ENCODE measurements at places on chromosomes 2 and 18.

- no peak for DNase-seq
Measured at GRCh38 chr2:9535177-9535576, 20.5 kb downstream of the ADAM17 start.

DNA sequence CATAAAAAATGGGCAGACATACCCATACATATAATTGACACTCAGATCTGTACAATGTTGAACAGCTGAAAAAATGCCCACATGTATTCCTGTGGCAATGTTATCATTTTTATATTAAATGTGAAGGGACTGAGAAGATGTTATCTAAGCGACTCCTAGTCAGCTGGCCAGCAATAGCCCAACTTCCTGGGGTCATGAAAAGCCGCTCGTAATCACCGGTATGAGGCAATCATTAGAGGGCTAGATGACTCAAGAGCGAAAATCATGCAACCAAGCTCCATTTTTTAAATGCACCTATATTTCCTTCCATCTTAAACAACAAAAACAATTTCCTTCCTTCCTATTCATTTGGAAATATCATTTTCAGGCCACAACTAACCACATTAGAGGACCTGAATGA is 274.6 kb upstream of the CCDC68 start:
- no peak for DNase-seq

GRCh38 chr18:13548966-13549879 is 177.1 kb downstream of the FAM210A start:
- no peak for DNase-seq

GRCh38 chr2:94993176-94994062 is 32.1 kb upstream of the MAL start:
- no peak for DNase-seq

- DNase-seq, result peak; percentile 67
Measured at GRCh38 chr2:238231251-238231793, 8.5 kb downstream of the HES6 start.

- no peak for DNase-seq
Measured at GRCh38 chr2:214185546-214185945, 225.3 kb upstream of the VWC2L start.

DNA sequence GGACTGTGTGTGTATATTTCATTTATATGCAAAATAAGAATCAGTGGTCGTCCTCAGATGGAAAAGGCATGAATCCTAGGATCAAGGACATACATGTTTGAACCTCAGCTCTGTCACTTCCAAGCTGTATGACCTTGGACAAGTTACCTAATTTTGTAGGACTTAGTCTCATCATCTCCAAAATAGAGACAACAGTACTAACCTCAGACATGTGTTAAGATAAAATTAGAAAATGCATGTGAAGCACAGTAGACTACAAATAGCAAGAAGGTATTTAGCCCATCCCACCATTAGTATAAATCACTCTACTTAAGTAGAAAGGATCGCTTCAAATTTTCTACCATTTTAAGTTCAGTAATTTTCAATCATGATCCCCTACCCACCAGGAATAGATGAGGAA is 309.8 kb downstream of the ZEB2 start:
- no peak for DNase-seq

- DNase-seq, result no peak
Measured at GRCh38 chr2:15844211-15844801, 96.0 kb upstream of the MYCN start.

- DNase-seq, result no peak
Measured at GRCh38 chr18:33239298-33239697, 201.2 kb downstream of the CCDC178 start.

- no peak for DNase-seq
Measured at GRCh38 chr2:241912021-241912555, 42.6 kb downstream of the RTP5 start.

DNA sequence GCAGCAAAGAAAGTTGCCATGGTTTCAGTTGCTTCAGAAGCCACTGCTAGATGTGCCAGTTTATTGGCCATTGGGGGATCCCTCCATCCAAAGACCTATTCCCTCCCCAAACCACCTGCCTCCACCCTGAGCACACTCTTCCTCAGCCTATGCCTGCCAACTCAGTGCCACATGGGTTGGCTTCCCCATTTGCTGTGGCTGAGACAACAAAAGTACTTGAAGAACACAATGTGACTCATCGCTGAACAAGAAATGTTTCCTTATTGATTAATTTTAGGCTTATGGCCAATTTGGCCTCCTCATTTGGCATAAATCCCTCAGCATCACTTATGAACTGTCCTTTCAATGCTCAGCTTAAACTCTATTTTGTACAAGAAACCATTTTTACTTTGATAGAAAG is 215.9 kb downstream of the TMEM247 start:
- DNase-seq, result no peak

- no peak for DNase-seq
Measured at GRCh38 chr2:68784188-68784587, 49.6 kb downstream of the ARHGAP25 start.

DNA sequence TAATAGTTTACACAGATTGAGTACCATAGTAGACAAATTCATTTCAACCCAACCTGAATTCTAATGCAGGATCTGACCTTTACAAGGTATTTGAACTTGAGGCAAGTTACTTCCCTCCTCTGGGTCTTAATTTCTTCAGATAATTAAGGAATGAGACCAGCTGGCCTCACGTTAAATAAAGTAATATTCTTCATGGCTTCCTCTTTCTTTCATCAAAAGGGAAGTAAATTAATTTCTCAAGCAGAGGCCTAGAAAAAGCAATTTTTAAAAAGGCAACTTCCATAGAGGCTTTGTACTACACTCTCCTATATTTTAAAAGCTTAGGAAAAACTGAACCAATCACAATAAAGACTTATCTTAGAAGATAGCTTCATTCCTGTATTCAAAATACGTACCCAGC is 109.2 kb downstream of the EXOC6B start:
- no peak for DNase-seq

GRCh38 chr18:11178951-11179549 is 29.7 kb upstream of the PIEZO2 start:
- no peak for DNase-seq

GRCh38 chr2:219918254-219918653 is 290.8 kb downstream of the SLC4A3 start:
- no peak for DNase-seq

- DNase-seq, result no peak
Measured at GRCh38 chr2:215699018-215699417, 263.1 kb upstream of the FN1 start.

- DNase-seq, result no peak
Measured at GRCh38 chr2:42788-43187, 3.5 kb downstream of the FAM110C start.

DNA sequence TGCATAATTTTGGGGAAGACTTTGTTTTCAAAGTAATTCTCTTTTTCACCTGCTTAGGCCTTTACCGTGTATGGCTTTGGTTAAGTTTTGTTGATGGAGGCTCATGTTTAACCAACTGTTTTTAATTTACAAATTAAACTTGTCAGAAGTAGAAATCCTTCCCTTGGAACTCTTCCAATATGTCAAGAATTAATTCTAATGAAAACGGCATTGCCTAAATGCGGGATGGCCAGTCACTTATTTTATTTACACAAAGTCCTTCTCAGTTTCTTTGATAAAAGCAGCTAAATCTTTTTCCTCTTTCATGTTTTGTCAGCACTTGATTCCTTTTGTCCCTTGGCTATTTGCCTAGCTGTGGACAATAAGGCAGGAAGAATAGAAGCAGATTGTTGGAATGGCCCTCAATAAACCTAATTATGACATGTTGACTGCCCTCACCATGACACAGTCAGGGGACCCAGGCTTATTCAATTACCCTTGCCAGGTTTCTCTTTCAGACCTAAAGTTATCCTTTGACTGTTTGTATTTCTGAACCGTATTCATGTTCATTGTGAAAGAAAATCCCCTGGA is 26.3 kb downstream of the PAX3 start:
- no peak for DNase-seq

GRCh38 chr18:35852786-35853185 is 119.7 kb upstream of the RMP24 start:
- DNase-seq, result no peak

DNA sequence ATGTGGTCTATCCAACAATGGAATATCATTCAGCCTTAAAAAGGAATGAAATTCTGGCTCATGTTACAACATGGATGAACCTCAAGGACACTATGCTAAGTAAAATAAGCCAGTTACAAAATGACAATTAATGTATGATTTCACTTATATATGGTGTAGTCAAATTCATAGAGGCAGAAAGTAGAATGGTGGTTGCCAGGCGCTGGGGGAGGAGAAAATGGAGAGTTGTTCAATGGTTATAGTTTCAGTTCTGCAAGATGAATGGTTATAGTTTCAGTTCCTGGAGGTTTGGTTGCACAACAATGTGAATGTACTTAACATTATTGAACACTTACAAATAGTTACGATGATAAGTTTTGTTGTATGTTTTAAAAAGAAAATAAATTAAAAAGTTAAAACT is 79.2 kb upstream of the IL1R2 start:
- DNase-seq, result no peak

- DNase-seq, result no peak
Measured at GRCh38 chr2:37098416-37099118, 14.2 kb downstream of the GPATCH11 start.

GRCh38 chr2:53690876-53691275 is 76.7 kb upstream of the CHAC2 start:
- DNase-seq, result no peak

GRCh38 chr2:159139216-159139933 is 147.1 kb downstream of the WDSUB1 start:
- DNase-seq, result no peak

DNA sequence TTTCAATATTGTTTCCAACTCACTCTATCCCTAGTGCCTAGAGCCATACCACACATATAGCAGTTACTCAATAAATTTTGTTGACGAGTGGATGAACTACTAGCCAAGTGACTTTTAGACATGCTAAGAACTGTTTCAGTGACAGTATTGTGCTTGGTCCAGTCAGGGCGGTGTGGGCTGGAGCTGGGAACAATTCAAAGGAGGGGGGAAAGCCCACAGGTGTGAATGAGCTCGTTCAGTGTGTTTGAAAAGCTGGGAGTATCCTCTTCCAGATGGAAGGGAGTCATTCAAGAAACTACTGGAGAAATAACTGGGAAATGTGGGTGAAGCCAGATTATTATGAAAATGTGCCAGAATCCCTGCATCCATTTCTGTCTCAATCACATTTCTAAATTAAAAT is 1.7 kb upstream of the SERPINE2 start:
- no peak for DNase-seq

GRCh38 chr18:13823707-13824395 is at the start of gene MC5R:
TSS of gene MC5R (plus strand) at chr18:13824149. CDS start at chr18:13825766, 1,617 bp downstream.
- peak; percentile 58 for DNase-seq

DNA sequence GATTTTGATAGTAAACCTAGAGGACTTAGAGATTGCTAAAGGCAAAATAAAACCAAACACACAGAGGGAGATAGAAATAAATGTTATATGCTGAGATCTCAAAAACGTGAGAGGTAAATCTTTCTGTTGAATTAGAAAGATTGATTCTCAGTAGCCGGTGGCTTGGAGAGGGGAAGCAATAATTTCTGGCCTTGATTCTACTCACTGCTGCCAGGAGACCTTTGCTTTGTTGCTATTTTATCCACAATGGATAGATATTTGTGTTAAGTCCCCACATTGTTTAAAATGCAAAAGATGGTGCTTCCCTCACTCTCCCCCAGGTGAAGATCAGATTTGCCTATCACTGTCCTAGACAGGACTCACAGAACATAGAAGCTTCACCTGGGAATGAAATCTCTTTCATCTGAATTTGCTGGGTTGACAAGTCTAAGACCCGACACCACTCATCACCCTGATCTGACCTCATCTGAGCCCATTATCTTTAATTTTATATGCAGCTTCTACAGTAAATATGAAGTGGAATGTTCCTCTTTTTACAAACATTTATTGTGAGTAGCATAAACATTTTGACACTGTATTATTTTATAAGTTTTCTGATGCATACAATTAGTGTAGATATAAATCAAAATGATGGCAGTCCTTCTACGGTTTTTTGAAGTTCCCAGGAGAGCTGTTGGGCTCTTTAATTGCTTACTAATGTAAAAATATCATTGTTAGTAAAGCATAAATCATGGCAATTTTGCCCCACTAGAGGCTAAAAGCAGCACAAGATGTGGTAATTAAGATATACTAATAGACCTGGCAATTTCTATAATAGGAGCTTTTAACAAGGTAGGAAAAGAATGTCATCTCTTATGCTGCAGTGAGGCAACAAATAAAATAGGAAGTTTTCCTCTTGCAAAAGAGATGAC is 149.7 kb downstream of the DCC start:
- DNase-seq, result no peak

DNA sequence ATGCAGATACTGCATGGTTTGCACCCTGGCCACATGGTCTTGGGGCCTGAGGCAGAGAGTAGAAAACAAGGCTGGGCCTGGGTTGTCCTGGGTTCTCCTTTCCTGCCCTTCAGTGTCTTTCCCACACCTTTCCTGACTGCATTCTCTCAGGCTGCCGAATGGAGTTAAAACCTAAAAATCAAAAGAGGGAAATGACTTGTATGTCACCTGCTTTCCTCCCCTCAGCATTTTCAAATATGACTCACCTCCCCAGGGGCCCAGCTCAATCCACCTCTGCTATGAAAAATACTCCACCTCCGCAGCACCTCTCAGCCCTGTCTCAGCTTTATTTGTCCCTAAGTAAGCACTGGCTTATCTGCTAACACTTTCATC is 457.8 kb upstream of the MEX3C start:
- DNase-seq, result no peak

GRCh38 chr2:74548900-74549826 is 4.6 kb downstream of the LOXL3 start:
- no peak for DNase-seq

GRCh38 chr2:190607014-190607597 is 41.8 kb upstream of the NAB1 start:
- no peak for DNase-seq

DNA sequence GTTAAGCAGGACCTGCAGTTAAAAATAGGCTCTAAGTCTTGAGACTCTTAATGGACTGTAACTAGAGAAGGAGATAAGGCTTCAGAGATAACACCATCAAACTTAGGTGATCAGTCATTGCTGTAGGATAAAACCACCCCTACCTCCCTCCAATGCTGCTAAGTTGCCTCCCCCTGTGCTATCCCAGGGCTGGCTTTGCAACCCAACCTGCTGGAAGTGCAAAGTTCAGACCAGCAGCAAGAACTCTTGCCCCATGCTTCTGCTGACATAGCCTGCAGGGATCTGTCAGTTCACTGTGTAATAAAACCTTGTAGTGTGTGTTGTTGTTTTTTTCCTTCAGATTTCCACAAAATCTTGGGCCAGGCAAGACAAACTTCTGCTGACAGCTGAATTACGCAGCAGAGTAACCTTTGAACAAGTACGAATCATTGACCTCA is 57.4 kb upstream of the EPB41L3 start:
- DNase-seq, result no peak

DNA sequence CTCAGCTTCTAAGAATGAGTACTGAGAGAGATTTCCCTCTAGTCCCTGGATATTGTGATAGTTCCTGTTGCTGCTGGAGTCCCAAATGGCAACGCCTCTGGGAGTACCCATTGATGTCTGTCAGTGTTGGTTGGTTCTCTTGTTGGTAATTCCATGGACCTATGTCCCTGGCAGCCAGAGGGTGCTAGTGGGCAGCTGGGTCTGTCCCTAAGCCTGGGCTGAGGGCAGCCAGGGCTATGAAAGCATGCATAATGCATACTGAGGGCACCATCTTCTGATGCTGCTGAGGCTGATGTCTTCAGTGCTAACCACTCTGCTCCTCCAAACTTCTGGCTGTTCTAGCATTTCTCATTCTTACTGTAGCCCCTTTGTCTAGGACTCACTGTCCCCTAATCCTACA is 35.9 kb downstream of the NABP1 start:
- DNase-seq, result no peak

Data from activated CD4-positive, alpha-beta T cell treated with anti-CD3 and anti-CD28 coated beads for 1 hour (primary cell).